Activated T-cell treated with anti-CD3 and anti-CD28 coated beads, Interleukin-2, amount 50 U/mL, for 72 hours (primary cell): ENCODE measurements at places on chromosomes 2 and 18. TPM values are rescaled to one million over a fixed set of nuclear protein-coding genes. Genes with fewer than 3 reads are reported as not detected.
A peak's percentile ranks its signal among the peaks of the same experiment; 100 is the strongest.

- no peak overlapping the region for H3K27ac ChIP-seq
- no peak overlapping the region for H3K4me3 ChIP-seq
- DNase-seq: no peak
- H3K27me3 ChIP-seq: no peaks in the 10 kb centered on the region
- no peaks in the 10 kb centered on the region for H3K4me1 ChIP-seq
Observed at GRCh38 chr2:175929850-175930249, 72.2 kb downstream of the LNPK start.

- H3K27ac ChIP-seq: no peak overlapping the region
- H3K4me1 ChIP-seq: no peaks in the 10 kb centered on the region
- no peaks in the 10 kb centered on the region for H3K27me3 ChIP-seq
- H3K4me3 ChIP-seq: no peak overlapping the region
- no peaks in the 10 kb centered on the region for H3K36me3 ChIP-seq
Observed at GRCh38 chr18:69250305-69251151, 150.2 kb upstream of the DOK6 start.

DNA sequence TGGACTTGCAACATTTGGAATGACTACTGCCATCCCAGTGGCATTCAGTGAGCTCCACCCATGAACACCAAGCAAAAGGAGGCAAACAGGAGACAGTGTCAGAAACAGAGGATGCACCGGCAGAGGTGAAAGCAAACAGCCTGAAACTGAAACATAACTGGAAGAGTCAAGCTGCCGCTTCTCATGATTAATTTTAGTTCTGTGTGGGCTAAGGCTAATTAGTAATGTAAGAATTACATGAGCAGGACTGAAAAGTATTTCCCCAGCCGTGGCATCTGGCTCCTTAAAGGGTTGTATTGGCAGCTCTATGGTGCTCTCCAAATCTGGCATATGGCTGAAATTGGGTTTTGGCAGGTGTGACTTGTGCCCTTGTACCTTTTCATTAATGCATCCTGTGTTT lies 1108.1 kb downstream of the TSN start:
- no peak overlapping the region for H3K4me3 ChIP-seq
- H3K4me1 ChIP-seq: no peaks in the 10 kb centered on the region
- peaks cover 4% of the 10 kb centered on the region for H3K36me3 ChIP-seq
- no peak overlapping the region for H3K27ac ChIP-seq

The HOXD13 gene
- not detected for total RNA-seq

The SCN9A gene
- 0.12 TPM for total RNA-seq

GRCh38 chr2:172168917-172169346 lies 66.2 kb upstream of the DLX2 start:
- no peaks in the 10 kb centered on the region for H3K36me3 ChIP-seq
- no peak overlapping the region for H3K4me3 ChIP-seq
- peaks cover 14% of the 10 kb centered on the region for H3K27me3 ChIP-seq
- no peak for DNase-seq
- H3K4me1 ChIP-seq: peaks cover 7% of the 10 kb centered on the region

GRCh38 chr2:32264422-32265105 lies at the start of gene NLRC4:
TSS of gene NLRC4 (minus strand) at chr2:32264886. CDS start at chr2:32256775, 8,111 bp downstream.
- H3K27me3 ChIP-seq: no peaks in the 10 kb centered on the region
- peak within 1 kb of the TSS; percentile 99 for H3K27ac ChIP-seq
- DNase-seq: peak; percentile 13
- peak within 1 kb of the TSS; percentile 70 for H3K4me3 ChIP-seq
- H3K4me1 ChIP-seq: peaks cover 9% of the 10 kb centered on the region

GRCh38 chr2:101361522-101361921 lies 25.8 kb downstream of the CREG2 start:
- peaks cover 14% of the 10 kb centered on the region for H3K4me1 ChIP-seq
- H3K4me3 ChIP-seq: no peak overlapping the region
- H3K27me3 ChIP-seq: no peaks in the 10 kb centered on the region
- no peak overlapping the region for H3K27ac ChIP-seq

DNA sequence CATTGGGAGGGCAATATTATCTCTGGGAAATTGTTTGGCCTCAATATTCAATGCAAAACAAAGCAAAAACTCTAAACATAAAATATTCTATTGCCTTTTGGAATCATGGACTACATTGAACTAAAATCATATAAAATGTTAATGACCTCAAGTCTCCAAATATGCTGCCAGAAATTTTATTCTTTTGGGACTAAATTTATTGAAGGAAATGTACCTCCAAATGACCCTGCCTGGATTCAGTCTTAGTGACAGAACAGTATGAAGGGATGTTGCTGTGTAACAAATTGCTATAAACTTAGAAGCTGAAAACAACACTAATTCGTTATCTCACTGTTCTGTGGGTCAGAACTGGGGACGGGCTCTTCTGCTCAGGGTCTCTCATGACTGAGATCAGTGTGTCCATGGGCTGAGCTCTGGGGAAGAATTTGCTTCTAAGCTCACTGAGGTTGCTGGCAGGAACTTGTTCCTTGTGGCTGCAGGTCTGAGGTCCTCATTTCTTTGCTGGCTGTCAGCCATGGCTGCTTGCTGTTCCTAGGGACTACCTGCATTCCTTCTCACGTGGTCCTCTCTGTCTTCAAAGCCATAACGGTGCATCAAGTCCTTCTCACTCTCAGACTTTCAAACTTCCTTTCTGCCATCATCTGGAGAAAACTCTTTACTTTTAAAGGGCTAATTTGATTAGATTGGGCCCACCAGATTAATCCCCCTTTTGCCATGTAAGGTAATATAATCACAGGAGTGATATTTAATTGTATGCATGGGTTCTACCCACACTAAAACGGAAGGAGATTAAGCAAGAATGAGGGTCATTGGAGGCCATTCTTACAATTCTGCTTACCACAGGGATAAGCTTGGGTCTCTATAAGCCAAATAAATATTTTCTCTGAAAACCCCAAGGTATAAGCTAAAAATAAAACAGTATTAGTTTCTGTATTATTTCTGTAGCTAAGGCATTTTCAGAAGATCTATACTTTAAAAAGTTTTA lies 149.0 kb downstream of the ADCYAP1 start:
- no peaks in the 10 kb centered on the region for H3K36me3 ChIP-seq
- no peak overlapping the region for H3K27ac ChIP-seq
- no peaks in the 10 kb centered on the region for H3K4me1 ChIP-seq
- DNase-seq: no peak
- H3K4me3 ChIP-seq: no peak overlapping the region
- H3K27me3 ChIP-seq: no peaks in the 10 kb centered on the region

The MC2R gene
- not detected for total RNA-seq
